ENCODE measurements at places on chromosomes 1 and 21.

DNA sequence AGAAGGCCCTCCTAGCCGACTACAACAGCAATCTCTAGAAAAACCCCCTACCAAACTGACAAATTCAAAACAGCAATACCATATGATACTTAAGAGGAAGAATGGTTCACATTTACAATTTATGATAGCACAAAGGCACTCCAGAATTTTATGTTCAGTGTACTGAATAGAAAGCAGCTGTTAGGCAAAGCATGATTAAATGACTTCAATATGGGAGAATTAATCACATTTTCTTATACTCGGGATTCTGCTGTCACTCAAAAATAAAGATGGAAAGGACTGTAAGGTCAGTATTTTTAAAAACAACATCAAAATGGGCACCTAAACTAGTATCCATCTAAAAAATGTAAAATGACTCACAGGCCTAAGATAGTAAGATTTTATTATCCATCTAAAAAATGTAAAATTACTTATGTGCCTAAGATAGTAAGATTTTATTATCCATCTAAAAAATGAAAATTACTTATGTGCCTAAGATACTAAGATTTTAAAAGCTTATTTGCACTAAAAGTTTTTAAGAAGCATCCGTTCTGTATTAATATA is 198.5 kb downstream of the SMYD3 start:
- DNase-seq: no peak

DNA sequence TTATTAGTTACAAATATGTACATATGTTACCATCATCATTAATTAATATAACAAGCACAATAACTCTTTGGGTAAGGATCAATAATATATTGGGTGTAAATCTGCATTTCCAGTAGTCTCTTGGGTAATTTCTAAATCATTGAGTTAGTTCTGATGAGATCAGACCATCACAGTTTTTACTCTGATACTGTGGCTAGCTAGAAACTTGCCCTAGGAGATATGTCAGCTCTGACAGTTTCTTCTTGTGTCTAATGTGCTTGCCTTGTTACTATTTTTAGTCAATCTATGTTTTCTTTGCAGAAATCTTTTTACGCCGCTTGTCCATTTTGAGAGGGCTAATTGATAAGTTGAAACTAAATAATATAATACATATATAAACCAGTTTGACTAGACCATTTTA is 285.6 kb upstream of the ST6GALNAC5 start:
- DNase-seq: no peak

DNA sequence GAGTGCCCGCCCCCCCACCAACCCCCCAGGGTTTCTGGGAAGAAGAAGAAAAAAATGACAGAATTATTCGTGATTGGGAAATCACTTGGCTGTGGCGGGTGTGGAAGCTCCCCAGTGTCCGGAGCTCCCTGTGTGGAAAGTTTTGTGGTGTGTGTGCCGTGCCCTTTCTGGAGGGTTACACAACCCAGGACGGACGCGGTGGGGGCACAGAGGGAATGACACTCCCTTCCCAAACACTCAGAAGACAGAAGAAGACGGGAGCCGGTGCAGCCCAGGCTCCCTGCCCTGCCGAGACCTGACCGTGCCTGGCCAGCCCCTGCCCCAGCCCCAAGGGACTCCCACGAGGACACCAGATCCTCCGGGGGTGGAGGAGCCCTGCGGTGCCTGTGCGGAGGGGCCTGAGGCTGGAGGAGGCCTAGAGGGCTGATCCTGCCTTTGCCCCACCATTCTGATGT is 33.0 kb upstream of the ADARB1 start:
- DNase-seq: peak; percentile 87

DNA sequence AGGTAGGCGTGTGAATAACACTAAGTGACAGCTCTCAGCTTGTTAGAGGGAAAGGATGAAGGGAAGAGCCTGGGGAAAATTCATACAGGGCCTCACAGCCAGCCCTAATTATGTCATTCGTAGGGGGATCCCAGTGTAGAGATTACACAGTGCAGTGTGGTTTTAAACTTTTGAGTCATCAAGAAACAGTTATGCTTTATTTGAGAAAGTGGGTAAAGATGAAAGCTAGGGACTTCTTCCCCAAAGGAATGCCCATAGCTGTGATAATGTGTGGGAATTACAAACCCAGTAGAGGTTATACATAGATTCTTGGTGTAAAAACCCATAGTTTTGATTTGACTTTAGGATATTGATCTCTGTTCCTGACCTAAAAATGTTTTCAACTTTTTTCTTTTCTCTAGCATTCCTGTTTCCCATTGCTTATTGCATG is 1.9 kb downstream of the TTF2 start:
- DNase-seq: no peak

GRCh38 chr1:115448282-115449044 is 110.4 kb upstream of the NGF start:
- DNase-seq: no peak

All from left lung (tissue), 14 donors.